ENCODE measurements at places on chromosomes 3 and 15.
A peak's percentile ranks its signal among the peaks of the same experiment; 100 is the strongest.

GRCh38 chr3:189502256-189502655, 128.9 kb upstream of the TP63 start:
- no peak for DNase-seq

- no peak for DNase-seq
Observed at GRCh38 chr3:133213937-133214336, 175.7 kb downstream of the TMEM108 start.

GRCh38 chr3:24199300-24199699, 254.2 kb downstream of the NR1D2 start:
- no peak for DNase-seq

- peak; percentile 81 for DNase-seq
Observed at GRCh38 chr3:58487140-58487886, 4.6 kb upstream of the KCTD6 start.
